CD4-positive, alpha-beta T cell treated with Interleukin-17A for 4 hours (primary cell): ENCODE measurements at places on chromosomes 1 and 21.

DNA sequence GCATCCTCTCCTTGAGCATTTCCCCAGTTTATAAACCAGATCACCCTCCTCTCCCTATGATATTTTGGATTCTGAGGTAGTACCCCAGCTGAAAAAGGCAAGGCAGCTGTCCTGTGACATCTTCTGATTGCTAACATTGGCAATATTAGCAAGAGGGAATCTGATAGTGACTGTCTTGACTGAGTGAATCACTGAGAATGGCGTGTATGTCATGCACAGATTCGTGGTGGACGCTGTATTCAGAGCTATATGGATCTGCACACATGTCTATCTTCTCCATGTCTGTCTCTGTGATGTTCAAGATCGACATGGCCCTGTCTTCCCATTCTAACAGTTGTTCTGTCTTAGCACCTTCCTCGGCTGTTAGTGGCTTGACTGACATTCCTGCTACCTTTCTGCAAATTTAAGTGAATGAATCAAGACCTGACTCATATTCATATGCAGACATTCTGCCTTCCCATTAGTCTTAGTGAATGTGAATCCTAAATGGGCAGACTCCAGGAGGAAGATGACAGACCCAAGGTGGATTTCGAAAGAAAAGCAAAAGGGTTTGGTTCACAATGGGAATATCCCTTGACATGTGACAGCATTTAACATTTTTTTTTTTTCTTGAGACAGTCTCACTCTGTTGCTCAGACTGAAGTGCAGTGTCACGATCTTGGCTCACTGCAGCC, 97.7 kb downstream of the PGBD5 start:
- no peak for DNase-seq

- no peak for DNase-seq
Observed at GRCh38 chr1:218266356-218266755, 18.7 kb upstream of the RRP15 start.

- no peak for DNase-seq
Observed at GRCh38 chr1:95353194-95353593, 119.2 kb downstream of the RWDD3 start.

GRCh38 chr1:197247465-197247864, 20.6 kb upstream of the CRB1 start:
- no peak for DNase-seq

DNA sequence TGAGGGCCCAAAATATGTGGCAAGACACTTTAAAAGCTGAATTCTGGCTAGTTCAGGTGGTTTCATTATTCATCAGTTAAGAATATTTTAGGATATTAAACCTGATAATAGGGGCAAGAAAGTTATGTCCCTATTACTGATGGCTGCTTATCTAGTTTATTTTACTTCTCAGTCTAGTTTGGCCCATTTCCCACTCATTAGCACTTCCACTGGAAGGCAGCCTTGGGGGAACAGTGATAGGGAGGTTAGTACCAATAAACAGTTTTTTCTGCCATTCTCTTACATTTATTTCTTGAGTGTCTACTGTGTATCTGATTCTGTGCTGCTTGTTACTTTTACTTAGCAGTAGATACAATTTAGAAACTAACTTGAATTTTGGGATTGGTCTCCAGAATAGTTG, 9.0 kb downstream of the PPP1R12B start:
- no peak for DNase-seq

DNA sequence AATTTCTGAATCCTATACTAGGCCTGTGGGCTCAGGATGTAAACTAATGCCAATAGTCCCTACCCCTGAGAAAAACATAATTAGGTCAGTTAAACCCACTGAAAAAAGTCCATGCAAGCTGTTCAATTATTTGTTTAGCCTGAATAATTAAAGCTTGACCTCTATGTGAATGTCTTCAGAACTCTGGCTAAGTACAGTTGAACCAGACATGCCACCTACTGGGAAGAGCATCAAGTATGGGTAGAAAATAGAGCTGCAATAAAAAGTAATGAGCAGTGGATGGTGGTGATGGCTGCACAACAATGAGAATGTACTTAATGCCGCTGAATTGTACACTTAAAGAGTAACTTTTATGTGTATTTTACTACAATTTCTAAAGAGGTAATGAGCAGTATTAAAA, 23.6 kb upstream of the SLC19A2 start:
- no peak for DNase-seq

- no peak for DNase-seq
Observed at GRCh38 chr21:30625449-30626165, 5.2 kb downstream of the KRTAP20-4 start.

DNA sequence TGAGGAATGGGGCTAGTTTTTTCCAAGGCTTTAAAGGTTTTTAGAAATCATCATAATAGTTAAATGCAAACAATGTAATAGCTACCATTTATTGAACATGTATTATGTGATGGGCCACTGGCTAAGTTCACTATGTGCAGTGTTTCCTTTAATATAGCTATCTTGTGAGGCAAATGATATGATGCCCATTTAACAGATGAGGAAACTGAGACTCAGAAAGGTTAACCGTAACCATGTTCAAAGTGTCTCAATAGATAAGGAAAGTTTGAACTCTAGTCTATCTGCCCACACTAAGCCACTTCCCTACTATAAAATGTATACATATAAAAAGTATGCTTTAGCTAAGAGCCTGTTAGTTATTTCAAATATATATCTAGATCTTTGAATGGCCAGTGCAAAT, 64.8 kb downstream of the GNG12 start:
- no peak for DNase-seq

DNA sequence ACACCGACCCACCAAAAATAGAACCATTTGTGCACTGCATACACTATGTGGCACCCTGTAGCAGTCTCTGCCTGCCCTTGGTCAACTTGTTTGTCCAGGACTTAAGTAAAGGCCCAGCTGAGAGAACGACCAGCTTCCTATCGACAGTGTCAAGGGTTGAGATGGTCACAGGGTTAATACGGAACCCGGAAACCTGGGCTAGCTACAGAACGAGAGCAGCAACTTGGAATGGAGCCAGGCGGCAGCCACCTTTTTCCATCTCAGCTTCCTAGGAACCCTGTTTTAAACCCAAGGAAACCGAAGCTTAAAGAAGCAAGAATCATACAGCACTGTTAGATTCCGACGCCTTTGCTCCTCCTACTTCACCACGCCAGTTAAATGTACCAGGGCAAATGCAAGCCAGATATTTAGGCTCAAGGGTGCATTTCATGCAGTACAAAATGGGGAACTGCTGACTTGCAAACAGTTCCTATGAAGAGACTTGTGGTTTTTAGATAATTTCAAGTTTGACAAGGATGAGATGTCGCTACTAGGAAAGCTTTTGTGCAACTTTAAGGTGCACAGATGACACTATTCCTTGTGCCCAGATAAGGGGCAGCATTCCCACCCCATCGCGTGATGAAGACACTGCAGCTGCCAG, 35.5 kb downstream of the SLC66A1 start:
- no peak for DNase-seq

DNA sequence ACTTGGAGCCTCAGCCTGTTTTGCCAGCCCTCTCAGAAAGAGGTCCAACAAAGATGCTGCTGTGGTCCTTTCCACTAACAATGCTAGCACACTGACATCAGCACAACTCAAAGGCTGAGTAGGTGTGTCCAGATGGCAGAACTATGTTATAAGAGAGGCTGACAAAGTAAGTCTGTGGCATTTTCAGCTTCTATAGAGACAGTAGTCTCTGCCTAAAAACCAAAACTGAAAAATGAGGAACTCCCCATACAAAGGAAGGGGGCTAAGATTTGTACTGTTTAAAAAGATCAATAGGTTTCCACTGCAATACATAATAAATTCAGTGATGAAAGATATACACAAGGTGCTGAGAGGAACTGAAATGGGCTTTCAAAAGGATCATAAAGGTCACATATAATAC, 12.3 kb downstream of the ERO1B start:
- DNase-seq = no peak

- DNase-seq = no peak
Observed at GRCh38 chr1:189958756-189959155, 518.9 kb downstream of the BRINP3 start.

- peak; percentile 49 for DNase-seq
Observed at GRCh38 chr1:234955107-234955731, 173.4 kb downstream of the TOMM20 start.

- DNase-seq = peak; percentile 30
Observed at GRCh38 chr1:224378855-224379631, 22.4 kb downstream of the CNIH4 start.

DNA sequence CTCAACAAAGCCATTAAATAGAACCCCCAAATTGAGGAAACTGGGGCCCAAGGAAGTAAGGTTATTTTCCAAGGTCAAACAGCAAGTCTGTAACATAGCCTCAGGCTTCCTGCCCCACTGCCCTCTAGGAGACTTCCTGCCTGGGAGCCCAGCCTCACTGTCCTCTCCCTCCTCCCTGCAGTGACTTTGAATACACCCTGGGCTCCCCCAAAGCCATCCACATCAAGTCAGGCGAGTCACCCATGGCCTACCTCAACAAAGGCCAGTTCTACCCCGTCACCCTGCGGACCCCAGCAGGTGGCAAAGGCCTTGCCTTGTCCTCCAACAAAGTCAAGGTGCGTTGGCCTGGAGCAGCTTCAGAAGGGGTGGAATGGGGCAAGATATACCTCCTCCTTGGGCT, 18.3 kb downstream of the GRHL3 start:
- DNase-seq = no peak

- DNase-seq = peak; percentile 49
Observed at GRCh38 chr1:107936498-107937481, 28.2 kb downstream of the VAV3 start.

DNA sequence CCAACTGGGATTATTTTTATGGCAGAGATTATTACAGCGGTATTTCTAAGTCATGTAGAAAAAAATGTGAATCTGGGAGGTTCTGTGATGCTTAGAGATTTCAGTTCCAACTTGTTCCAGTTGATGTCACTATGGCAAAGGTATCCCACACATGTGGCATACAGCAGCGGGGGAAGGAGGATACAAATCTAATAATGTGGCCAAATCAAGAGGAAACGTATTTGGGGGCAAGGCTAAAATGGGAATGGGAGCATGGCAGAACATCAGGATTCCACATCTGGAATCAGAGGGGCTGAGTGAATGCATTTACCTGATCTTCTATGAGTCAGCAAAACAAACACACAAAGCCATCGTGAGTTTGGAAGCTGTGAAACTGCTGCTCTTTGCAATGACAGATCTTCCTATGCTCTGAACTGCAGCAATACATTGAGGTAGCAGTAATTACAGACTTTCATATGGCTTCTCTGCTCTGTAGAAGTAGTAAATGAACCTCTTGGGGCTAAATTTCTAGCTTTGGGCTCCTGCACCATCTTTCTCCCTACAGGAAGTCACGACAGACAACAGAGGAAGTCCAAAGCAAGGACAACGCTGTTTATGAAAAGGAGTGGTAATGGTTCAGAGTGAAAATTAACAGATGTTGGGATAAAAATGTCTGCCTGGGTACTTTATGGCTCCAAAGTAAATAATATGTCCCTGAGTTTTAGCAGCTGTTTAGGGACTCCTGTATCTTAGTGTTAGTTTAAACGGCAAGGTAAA, 55.5 kb downstream of the GABPA start:
- DNase-seq = peak; percentile 6

GRCh38 chr1:2416403-2416802, 4.0 kb upstream of the PEX10 start:
- peak; percentile 62 for DNase-seq

DNA sequence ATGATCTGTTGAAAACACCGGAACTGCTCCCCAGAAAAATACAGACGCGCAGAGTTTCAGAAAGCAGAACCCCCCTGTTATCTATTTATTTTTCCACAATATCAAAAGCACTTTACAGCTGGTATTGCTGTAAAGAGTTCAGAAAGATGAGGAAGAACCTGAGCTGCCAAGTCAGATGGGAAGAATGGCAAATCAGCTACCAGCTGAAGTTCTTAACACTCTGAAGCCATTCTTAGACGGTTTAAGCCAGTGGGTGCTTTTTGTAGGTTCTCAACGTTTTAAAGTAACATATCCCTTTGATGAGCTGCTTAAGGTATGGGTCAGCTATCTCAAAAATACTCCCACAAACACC, 714 bp upstream of the AKIRIN1 start:
- DNase-seq = no peak

GRCh38 chr1:20446796-20447195, 39.2 kb downstream of the CAMK2N1 start:
- no peak for DNase-seq

DNA sequence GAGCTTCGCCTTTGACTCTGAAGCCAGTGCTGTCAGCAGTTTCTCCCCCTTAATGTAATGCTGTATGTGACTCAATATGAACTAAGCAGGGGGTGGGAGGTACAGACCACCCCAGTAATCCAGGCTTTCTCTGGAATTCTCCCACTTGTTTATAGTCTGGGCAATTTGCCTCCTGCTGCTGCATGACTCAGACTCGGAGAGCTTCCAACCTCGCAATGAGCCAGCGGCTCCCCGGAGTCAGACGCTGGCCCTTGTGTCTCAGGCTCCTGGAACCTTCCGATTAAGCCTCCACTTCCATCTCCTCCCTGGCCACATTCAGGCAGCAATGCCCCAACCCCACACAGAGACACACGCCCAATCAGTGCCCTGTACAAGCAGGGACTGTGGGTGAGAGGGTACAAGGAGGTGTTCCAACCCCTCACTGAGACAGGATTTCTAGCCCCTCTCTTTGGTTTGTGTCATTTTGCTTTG, 471.7 kb upstream of the VAMP3 start:
- no peak for DNase-seq

GRCh38 chr1:9573723-9574122, 15.0 kb upstream of the TMEM201 start:
- no peak for DNase-seq

DNA sequence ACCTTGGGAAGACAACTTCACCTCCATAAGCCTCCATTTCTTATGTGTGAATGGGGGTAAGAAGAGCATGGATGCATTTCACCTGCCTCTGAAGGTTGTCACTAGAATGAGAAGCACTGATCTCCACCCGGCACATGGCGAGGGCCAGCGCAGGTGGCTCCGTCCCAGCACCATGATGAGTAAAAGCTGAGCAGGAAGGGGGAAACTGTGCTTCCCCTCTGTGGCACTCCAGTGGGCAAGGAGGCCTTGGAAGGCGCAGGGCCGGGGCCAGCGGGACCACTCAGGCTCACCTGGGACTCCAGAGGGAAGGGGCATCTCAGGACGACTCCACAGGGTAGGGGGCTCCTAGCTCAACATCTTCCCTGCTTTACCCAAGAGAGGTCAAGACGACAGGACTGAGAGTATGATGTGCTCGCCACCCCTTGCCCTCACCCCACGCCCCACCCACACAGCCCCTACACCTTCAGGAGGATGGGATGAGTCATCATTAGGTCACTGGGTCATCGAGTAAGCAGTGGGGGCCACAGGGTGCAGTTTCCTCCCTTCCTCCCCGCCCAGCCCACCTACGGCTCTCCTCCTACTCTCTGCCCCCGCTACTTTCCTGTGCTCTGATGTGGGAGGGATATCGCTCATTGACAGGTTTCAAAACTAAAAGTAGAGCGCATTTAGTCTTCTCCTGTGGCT, 112.1 kb downstream of the HIVEP3 start:
- peak; percentile 64 for DNase-seq
